ENCODE measurements at places on chromosomes 2 and 18.

- no peak for DNase-seq
These were observed 249.2 kb downstream of the TXNL1 start for GRCh38 chr18:56389190-56389589.

DNA sequence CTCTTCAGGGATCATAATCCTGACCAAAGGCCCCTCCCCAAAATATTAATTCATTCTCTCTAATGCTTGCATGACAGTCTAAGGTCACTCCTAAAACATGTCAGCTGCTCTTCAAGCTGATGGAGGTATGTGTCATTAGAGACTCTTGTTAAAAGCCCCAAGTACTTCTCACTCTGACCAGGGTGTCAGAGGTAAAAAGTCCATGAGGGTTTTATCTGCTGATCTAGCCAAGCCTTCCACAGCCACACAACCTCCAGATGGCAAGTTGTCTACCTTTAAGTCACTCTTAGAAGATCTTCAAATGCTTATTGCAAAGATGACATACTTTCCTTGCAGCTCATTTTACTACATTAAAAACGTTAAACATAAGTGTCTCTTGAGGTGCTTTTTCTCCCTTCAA is 83.6 kb upstream of the ETAA1 start:
- no peak for DNase-seq

- no peak for DNase-seq
These were observed 15.1 kb downstream of the SH2D6 start for GRCh38 chr2:85433511-85434089.

GRCh38 chr2:28437149-28437835 is 44.6 kb downstream of the FOSL2 start:
- no peak for DNase-seq

GRCh38 chr2:41622301-41622700 is 425.5 kb upstream of the PKDCC start:
- DNase-seq, result no peak

DNA sequence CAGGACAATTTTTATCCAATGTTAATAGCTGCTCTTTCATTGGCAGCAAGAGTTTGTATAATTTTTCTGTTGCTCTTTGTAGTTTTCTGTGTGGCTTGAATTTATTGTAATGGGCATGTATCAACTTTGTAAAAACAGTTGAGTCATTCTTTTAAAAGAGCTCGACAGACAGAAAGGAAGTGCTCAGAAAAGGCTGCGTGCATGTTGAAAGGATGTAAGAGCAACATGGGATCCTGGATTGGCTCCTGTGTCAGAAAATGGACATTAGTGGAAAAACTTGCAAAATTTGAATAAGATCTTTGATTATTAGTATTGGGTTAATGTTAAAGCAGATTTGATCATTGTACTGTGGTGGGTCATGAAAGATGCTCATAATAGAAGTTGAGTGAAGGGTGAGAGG is 93.3 kb upstream of the CDC42EP3 start:
- DNase-seq, result no peak

DNA sequence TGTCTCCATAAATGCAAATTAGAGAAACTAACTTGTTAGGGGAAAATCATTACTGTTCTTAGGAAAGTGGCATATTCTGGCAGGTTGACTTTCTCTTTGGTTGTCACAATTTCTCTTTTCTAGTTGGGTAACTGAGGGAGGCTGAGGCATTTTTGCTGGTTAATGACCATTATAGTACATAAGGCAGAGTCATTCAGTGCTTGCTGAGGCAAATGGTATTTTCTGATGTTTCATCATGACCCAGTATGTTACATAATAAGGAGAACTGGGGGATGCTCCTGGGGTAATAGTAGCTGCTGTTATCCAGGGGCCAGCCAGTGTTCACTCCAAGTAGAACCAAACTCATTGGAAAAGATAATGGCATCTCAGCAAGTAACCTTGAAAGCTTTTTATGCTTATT is 62.3 kb downstream of the ITGA6 start:
- no peak for DNase-seq

GRCh38 chr2:239303711-239304532 is 96.9 kb downstream of the HDAC4 start:
- no peak for DNase-seq

GRCh38 chr2:205706769-205707381 is 24.6 kb downstream of the NRP2 start:
- DNase-seq, result no peak

DNA sequence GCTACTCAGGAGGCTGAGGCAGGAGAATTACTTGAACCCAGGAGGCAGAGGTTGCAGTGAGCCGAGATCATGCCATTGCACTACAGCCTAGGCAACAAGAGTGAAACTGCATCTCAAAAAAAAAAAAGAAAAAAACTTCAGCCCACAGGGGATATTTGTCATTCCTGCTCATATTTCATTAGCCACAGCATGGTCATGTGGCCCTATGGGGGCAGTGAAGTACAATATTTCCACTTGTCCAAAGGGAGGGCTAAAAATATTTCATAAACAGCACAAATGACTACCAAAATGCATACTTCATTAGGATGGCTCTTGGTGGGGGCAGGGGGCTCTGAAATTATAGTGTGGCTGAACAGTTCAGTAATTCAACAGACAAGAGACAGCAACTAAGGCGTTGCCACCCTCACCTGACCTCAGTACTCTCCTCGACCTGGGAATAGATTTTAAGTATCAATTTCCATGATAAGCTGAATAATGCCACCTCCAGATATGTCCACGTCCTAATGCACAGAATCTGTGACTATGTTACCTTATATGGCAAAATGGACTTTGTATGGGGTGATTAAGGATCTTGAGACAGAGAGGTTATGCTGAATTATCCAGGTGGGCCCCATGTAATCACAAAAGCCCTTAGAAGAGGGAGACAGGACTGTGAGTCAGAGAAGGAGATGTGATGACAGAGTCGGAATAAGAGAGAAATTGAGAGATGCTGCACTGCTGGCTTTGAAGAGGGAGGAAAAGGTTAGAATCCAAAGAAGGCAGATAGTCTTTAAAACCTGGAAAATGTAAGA is 158.2 kb upstream of the CRIM1 start:
- DNase-seq, result no peak

GRCh38 chr18:48607056-48607984 is 68.5 kb downstream of the CTIF start:
- DNase-seq, result no peak

DNA sequence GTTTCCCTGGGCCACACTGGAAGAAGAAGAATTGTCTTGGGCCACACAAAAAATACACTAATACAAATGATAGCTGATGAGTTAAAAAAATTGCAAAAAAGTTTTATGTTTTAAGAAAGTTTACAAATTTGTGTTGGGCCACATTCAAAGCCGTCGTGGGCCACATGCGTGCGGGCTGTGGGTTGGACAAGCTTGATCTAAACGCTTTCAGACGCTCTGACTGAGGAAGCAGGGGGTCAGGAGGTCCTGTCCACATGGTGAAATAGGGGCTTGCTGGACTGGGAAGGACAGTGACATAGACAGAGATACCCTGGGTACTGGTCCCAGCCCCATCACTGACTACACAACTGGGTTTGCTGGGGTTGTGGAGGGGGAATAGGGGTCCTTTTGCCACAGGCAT is 86.4 kb downstream of the LOXHD1 start:
- no peak for DNase-seq

- no peak for DNase-seq
These were observed 845.6 kb upstream of the CNTNAP5 start for GRCh38 chr2:123179526-123179925.

DNA sequence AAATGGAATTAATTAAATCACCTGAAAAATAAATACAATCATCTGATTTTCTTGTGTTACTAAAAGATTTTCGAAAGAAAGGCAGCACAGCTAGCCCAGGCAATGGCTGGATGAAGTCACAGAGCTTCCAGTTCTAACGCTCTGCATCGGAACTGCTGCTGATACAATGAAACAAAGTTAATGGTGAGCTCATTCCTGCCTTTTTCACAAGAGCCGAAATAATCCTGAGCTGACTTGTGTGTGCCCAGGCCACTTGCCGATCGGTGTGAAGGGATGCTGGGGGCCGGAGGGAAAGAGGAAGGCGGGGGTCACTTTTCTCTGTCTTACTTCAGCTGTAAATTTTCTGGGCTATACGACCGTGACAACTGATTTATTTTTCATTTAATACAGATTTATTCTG is 149.5 kb downstream of the INO80D start:
- DNase-seq, result no peak

GRCh38 chr18:36578871-36579710 is 249.7 kb downstream of the TPGS2 start:
- no peak for DNase-seq

DNA sequence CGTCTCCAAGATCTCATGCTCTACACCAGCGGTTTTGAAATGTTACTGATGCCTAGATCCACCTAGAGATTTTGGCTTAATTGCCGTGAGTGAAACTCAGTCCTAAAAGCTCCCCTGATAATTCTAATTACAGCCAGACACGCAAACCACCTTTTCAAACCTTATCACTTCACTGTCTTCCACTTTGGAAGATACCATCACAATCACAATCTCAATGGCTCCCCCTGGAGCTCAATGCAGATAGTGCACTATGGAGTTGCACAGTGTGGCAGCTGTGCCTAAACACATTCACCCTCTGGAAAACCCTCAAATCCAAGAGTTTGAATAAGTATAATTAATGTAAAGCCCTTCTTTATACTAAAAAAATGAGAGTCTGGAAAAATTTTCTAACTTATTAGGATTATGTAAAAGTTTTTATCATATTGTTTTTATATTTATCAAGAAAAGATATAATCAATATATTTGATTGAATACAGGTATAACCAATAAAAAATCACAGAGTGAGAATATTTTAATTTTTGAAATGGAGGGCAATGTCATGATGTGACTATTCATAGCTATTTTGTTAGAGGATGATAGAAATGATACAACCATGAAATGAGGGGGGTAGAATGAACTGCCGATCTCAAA is 102.9 kb upstream of the SLC8A1 start:
- no peak for DNase-seq

GRCh38 chr2:223102040-223102400 is 50.0 kb downstream of the KCNE4 start:
- DNase-seq, result no peak

DNA sequence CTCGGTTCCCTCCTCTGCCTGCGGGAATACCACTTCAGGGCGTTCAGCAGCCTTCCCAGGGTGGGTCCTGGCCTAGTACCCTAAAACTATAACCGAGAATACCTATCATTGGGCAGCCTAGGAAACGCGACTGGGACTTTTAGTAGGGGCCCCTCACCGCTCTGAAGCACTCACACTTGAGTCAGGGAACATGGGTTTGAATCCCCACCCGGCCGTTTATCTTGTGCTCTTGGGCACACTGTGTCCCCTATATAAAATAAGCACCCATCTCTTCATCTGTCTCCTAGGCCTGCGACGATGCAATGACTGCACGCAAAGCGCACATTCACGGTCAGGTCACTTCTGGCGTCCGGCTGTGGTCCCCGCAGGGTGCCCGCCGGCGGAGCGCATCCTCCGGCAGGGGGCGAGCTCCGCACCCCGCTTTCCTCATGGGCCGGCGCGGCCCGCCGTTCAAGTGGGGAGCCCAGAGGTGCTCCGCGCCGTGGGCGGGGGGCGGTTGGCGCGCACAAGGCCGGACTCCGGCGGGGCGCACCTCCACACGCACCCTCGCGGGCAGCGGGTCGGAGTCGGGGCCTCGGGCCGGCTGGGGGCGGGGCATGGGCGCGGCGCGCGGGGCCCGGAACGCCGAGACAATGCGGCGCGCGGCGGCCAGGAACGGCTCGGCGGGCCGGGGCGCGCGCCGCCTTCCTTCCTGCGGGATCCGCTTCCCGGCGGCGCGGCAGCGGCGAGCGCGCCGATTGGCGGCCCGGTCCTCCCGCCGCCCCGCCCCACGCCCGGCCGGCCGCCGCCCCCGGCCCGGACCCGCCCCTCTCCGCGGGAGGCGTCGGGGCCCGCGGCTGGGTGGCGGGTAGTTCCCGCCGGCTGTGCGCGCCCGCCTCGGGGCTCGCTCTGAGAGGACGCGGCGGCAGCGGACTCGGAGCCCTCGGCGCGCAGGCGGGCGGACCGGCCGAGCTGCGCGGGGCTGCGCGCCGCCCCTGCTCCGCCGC is at the start of gene ASAP2:
TSS of gene ASAP2 (plus strand) at position 850 of the 986 bp plus-strand sequence. CDS start 293 bp downstream, outside the sequence.
- DNase-seq, result peak; percentile 6

- no peak for DNase-seq
These were observed 17.3 kb downstream of the LYPD6B start for GRCh38 chr2:149055751-149056150.

DNA sequence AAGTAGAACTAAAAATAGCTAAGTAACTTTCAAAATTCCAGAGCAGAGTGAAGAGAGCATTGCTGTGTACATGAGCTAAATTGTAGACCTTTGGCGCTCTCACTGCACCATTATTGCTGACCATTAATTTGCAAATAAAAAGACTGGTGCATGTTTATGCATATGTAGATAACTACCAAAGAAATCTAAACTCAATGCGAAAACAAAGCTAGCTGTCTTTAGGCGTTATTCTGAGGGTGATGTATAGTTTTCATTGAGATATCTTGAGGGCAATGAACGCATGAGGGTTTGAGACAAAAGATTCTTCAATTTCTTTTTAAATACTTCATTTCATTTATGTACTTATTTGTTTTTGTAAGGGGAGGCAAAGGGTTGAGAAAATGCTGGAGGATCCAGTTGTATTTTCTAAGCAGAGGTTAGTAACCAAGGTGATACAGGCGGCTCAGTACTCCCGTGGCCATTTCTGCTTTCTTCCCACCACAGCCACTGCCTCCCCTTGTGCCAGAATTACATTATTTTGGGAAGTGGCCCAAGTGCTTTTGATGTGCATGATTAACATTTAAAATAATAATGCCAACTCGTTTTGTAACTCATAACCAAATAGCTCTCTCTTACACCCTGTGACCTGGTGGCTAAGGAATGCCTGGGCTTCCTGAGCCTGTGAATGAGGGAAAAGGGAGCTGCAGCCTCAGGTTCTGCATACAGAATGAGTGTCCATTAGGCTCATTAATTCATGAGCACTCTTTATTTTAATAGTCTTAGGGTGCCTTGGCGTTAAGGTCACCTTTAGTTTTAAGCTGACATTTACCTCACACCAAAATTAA is 797.8 kb upstream of the GYPC start:
- DNase-seq, result no peak
